ENCODE measurements at places on chromosomes 16 and 17. TPM values are rescaled to one million over a fixed set of nuclear protein-coding genes. Genes with fewer than 3 reads are reported as not detected.

LRRC36 gene
- not detected for total RNA-seq

PMFBP1 gene
- total RNA-seq: 1.4 TPM

VAT1L gene
- total RNA-seq: not detected

WFDC1 gene
- not detected for total RNA-seq

ZG16B gene
- 18.7 TPM for total RNA-seq

CA5A gene
- not detected for total RNA-seq

CCL23 gene
- not detected for total RNA-seq

SSTR5 gene
- total RNA-seq: not detected

ACSF2 gene
- 10.4 TPM for total RNA-seq

TPSD1 gene
- total RNA-seq: not detected

Data from NCI-H460 (cell line).